Umbilical cord (tissue), 2 donors: ENCODE measurements at places on chromosomes 5 and 9.

- no peak for DNase-seq
Measured at GRCh38 chr9:103902263-103902662, 191.8 kb upstream of the SMC2 start.

GRCh38 chr5:2136728-2137333 lies 254.1 kb upstream of the IRX4 start:
- DNase-seq = no peak

DNA sequence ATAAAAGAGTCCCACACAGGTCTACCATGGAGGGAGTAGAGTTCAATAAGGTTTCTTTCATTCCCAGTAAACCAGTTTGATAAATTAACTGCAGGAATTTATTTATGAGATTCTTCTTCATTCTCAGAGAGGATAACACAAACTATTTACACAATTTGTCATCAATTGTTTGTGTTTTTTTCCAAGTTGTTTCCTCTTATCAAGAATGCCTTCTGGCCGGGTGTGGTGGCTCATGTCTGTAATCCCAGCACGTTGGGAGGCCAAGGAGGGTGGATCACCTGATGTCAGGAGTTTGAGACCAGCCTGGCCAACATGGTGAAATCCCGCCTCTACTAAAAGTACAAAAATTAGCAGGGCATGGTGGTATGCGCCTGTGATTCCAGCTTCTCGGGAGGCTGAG lies 216.7 kb downstream of the MLLT3 start:
- DNase-seq = no peak

GRCh38 chr9:95078511-95078910 lies 239.0 kb downstream of the FANCC start:
- no peak for DNase-seq

DNA sequence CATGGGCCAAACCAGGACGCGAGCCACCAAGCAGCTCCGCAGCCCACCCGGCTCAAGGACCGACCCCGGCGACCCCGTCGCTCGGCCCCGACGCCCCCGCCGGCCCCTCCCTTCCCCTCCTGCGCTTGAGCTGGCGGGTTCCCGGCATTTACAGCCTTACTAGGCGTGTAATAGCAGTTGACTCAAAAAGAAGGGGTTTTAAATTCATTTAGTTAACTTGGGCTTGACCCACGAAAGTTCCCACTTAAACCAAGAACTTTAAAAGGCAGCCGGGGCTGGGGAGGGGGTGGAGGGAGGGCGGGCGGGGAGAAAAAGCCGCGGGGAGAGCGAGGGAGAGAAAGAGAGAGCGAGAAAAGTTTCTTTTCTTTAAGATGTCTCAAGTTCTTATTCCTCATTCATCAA lies 636 bp downstream of the PRDM12 start:
- no peak for DNase-seq

DNA sequence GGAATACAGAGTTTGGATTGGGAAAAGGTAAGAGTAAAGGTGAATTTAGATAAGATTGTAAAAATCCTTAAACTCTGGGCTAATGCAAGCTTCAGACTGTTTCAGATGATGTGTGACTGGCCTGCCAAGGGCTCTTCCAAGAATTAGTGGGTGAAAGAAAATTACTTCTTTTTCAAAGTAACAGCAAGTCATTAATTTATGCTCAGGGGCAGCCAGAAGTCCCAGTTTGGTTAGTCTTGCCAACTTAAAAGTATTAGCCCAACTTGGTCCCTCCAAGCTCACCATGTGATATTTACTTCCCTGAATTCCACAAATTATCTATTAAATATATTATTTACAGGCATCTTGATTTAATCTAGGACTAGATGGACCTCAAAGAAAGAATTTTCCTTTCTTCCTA lies 947.8 kb downstream of the NR2F1-AS1 start:
- DNase-seq = no peak

DNA sequence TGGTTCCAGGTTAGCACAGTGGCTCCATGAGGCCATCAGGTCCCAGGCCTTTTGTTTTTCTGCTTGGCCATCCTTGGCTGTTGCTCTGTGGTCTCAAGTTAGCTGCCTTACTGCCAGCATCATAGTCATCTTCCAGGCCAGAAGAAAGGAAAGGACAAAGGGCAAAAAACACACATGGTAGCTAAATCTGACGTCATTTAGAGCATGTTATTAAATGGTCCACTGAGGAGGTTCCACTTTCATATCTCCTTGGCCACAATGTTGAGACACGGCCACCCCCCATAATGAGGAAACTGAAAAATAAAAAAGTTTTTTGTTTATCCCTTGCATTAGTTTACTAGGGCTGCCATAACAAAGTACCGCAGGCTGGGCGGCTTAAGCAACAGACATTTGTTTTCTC lies 106.4 kb upstream of the NIPBL start:
- DNase-seq = no peak

DNA sequence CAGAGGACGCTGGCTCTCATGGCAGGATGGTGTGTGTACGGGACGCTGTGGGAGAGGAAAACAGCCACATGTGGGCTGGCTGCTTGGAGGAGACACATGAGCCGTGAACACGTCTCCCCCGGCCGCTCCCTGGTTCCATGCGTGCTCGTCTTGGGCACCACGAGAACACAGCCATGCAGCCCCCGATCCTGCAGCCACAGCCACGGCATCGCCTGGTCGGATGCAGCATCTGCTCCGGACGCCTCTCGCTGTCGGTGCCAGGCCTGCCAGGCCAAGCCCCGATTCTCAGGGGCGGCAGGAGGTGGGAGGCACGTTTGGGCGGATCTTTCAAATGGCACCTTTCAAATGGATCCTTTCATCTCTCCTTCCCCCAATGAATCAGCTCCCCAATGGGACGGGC lies 3.2 kb downstream of the LCN10 start:
- DNase-seq = no peak
